ENCODE measurements at places on chromosomes 2 and 18.

- no peaks in the 10 kb centered on the region for H3K36me3 ChIP-seq
- H3K4me3 ChIP-seq: no peak overlapping the region
- no peak overlapping the region for H3K27ac ChIP-seq
- DNase-seq: no peak
- no peaks in the 10 kb centered on the region for H3K27me3 ChIP-seq
Measured at GRCh38 chr2:123912171-123912570, 112.9 kb upstream of the CNTNAP5 start.

- no peaks in the 10 kb centered on the region for H3K27me3 ChIP-seq
- H3K4me3 ChIP-seq: no peak overlapping the region
- H3K36me3 ChIP-seq: no peaks in the 10 kb centered on the region
- no peak for DNase-seq
- H3K4me1 ChIP-seq: peaks cover 21% of the 10 kb centered on the region
- H3K27ac ChIP-seq: no peak overlapping the region
Measured at GRCh38 chr2:128309280-128310093, 9.2 kb downstream of the HS6ST1 start.

DNA sequence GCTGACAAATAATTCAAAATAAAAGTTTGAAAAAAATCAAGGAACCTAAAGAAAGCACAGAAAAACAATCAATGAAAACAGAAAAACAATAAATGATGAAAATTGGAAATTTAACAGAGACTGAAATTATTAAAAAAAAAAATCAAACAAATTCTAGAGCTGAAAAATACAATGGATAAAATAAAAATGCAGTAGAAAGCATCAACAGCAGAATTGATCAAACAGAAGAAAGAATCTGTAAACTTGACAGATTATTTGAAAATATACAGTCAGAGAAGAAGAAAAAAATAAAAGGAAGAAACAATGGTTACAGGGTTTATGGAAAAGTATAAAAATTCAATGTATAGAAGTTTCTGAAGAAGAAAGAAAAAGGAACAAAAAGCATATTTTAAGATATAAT lies 16.2 kb downstream of the SERPINB4 start:
- no peak overlapping the region for H3K4me3 ChIP-seq
- H3K4me1 ChIP-seq: no peaks in the 10 kb centered on the region
- H3K27ac ChIP-seq: no peak overlapping the region
- H3K27me3 ChIP-seq: no peaks in the 10 kb centered on the region

GRCh38 chr18:73787316-73787715 lies 360.3 kb downstream of the FBXO15 start:
- no peak for DNase-seq
- no peak overlapping the region for H3K27ac ChIP-seq
- no peaks in the 10 kb centered on the region for H3K27me3 ChIP-seq

- no peak overlapping the region for H3K4me3 ChIP-seq
- no peaks in the 10 kb centered on the region for H3K36me3 ChIP-seq
- no peak for DNase-seq
- no peak overlapping the region for H3K27ac ChIP-seq
- no peaks in the 10 kb centered on the region for H3K4me1 ChIP-seq
Measured at GRCh38 chr2:240820607-240821428, 799 bp upstream of the KIF1A start.

DNA sequence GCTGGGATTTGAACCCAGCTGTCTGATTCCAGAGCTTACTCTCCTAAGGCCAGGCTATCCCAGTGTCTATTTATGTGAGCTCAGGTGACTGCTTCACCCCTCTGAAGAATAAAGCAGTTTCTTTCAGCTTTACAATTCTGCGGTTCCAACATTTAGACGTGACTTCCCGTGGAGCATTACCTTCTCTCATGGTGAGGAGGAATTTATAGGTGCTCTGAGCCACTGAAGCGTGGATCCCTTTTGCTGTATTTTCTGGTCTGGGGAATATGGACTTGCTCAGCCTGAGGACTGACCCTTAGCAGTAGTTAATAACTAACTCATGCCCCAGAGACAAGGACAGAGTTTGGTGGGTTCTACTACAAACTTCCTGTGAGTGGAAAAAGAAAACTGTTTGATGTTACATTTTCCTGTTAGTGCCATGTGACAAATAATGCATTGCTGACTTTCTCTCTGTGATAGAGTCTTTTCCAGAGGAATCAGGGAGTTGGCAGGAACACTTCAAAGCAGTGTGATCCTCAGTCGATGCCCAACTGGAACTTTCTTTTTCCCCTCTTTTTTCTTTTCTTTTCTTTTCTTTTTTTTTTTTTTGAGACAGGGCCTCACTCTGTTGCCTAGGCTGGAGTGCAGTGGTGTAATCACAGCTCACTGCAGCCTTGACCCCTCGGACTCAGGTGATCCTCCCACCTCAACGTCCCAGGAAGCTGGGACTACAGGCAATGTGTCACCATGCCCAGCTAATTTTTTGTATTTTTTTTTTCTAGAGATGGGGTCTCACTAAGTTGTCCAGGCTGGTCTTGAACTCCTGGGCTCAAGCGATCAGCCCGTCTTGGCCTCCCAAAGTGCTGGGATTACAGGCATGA lies 21.9 kb downstream of the CASP10 start:
- no peak overlapping the region for H3K4me3 ChIP-seq
- H3K4me1 ChIP-seq: peaks cover 17% of the 10 kb centered on the region
- no peak overlapping the region for H3K27ac ChIP-seq
- H3K36me3 ChIP-seq: no peaks in the 10 kb centered on the region
- no peak for DNase-seq
- H3K27me3 ChIP-seq: no peaks in the 10 kb centered on the region

All from Karpas-422 (cell line).